Stimulated activated CD8-positive, alpha-beta memory T cell treated with anti-CD3 and anti-CD28 coated beads, Interleukin-4, amount 100 ng/mL, for 24 hours (primary cell): ENCODE measurements at places on chromosomes 4 and X.
A peak's percentile ranks its signal among the peaks of the same experiment; 100 is the strongest.

GRCh38 chr4:161291222-161291621 is 872.6 kb downstream of the FSTL5 start:
- no peak for DNase-seq

DNA sequence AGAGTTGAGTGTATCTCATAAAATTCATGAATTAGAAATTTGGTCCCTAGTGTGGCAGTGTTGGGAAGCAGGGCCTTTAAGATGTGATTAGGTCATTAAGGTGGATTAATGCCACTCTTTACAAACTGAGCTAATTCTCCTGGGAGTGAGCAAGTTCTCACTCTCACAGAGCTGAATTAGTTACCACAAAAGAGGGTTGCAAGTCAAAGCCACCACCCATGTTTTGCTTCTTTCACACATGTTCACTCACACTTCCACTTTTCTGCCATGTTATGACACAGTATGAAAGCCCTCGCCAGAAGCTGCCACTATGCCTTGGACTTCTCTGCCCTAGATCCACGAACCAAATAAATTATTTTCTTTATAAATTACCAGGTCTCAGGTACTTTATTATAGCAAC is 332.1 kb downstream of the ARAP2 start:
- DNase-seq, result no peak

GRCh38 chr4:1793496-1793840 is 375 bp downstream of the FGFR3 start:
- peak; percentile 19 for DNase-seq

DNA sequence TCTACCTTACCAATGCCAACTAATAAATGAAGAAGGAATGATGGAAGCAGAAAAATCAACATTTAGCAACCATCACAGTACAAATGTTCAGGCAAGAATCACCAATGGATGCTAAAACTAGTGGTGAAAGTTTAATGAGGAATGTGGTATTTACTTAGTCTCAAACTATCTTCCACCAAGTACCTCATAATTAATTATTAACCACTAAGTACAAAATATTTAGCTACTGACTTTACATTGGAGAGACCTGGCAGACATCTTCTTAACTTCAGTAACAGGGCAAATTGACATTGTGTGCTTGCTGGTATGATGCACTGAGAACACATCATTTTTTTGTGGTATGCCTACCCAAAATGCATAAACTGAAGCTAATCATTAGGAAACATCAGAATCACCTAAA is 82.4 kb downstream of the DLG3 start:
- no peak for DNase-seq

- no peak for DNase-seq
Observed at GRCh38 chrX:9746148-9746888, 19.3 kb downstream of the GPR143 start.

- no peak for DNase-seq
Observed at GRCh38 chr4:10186228-10187214, 69.9 kb upstream of the WDR1 start.

DNA sequence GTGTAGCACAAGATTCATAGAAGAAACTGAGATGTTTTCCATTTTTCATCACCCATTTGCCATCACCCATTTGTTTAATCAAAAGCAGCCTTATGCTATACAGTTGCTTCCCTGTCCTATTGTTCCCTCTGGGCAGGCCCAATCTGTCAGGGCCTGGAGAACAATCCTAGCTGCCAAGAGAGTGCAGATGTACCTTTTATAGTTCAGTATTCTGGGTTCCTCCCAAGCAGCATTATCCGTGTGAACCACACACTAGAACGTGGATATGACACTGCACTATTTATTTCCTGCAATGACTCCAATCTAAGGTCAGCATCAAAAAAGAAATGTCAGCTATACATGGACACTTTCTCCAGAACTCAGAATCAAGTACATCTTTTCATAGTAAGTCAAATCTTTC is 269.0 kb downstream of the ADGRA3 start:
- DNase-seq, result no peak

DNA sequence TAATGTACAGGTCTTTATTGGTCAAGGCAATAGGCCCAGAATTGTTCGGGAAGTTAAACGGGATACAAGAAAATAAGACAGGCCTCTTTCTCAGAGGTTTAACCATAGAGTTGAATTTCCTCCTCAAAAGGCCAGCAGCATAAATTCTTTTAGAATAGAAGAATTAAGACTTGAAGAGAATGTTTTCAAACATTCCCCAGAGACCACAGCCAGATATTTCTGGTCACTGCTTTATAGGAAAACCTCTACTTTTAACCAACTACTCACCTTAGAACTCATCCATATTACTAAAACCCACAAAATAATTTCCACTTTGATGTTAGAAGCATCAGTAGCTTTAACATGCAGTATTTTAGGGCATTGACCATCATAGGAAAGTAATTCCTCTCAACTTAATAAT is 317.9 kb downstream of the RAB28 start:
- no peak for DNase-seq

- DNase-seq, result no peak
Observed at GRCh38 chr4:55765070-55765469, 54.5 kb upstream of the EXOC1L start.
